ENCODE measurements at places on chromosomes 4 and X.

- DNase-seq, result no peak
Measured at GRCh38 chrX:70139736-70140135, 6.5 kb downstream of the IGBP1 start.

DNA sequence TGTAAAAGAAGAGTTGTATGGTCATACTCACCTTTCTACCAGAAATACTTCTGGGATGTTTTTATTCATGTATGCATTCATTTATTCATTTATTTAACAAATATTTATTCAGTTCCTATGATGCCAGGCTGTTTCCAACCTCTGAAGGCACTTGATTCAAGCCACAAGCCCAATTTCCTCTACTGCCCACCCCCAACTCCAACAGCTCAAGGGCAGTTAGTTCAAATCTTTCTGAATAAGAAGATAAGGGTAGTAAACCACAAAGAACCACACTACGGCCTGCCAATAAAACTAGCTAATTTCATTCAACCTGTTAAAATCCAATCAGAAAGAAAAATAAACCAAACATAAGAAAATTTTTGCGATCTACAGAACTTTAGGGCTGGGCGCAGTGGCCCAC is 31.2 kb downstream of the LRBA start:
- no peak for DNase-seq

DNA sequence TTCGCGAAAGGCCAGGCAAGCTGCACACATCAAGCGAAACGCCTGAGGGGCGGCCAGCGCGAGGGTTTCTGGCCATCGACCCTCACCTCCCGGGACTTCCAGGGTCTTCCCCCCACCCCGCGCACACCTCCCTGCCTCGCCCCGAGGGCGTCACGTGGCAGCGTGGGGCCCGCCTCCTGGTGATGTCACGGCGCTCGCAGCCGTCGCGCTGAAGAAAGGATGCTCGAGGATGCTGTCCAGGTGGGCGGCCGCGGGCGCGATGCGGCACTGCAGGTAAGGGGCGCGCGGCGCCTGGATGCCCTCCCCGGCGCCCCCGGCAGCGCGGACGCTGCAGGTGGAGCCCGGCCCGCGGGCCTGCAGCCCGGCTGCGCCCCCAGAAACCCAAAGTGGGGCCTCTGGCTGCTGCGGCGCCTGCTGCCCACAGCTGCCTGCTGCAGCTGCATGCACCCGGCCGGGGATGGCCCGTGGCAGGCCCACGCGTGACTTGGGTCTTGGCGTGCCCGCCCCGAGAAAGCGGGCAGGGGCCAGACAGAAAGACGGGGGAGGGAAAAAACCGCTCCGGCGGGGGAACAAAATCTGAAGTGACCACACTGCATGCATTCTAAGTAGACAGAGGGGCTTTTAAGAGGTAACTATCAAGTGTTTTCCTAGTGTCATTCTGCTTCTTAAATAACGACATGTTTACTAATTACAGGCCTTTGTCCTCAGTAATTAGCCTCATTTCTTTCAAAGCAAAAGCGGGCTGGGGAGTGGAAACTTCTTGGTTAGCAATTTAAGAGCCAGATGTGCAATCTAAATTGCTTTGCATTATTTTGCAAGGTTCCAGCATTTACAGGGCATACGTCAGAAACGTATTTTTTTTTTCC is 1.7 kb downstream of the CLCN4 start:
- no peak for DNase-seq

GRCh38 chr4:182448281-182449151 is 205.3 kb downstream of the TENM3 start:
- peak; percentile 42 for DNase-seq

DNA sequence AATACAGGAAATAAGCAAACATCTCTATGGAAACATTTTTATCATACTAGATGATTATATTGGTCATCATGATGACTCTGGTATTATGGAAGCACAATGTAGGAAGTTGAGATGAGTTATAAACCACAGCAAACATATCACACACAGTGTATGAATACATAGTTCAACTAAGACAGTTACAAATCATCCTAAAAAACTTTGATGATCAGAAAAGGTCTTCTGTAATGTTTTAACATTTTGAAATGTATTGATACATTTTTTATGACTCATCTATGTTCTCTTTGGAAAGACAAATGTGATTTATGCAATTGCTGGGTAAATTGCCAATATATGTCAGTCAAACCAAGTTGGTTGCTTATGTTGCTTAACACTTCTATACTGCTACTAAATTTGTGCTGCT is 4.8 kb downstream of the CXCL3 start:
- DNase-seq, result no peak

DNA sequence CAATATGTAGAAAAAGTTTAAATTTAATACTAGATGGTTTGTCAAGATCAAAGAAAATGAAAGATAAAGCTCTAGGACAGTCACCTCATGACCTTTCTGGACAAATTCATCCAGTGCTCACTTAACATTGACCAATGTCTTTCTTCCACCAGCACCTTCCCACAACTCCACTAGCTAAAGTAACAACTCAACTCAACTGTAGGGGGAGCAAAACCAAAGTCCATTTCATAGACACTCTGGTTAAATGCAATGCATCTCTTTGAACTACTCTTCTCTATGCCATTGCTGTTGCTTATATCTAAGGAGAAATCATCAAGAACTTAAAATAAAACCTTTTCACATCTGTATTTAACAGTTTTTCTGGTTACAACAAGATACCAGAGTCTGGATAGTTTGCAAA is 25.1 kb downstream of the UGT2B4 start:
- no peak for DNase-seq

Data from HuH-7 (cell line).